Right lung (tissue), 10 donors: ENCODE measurements at places on chromosomes 6 and 20. TPM values are rescaled to one million over a fixed set of nuclear protein-coding genes. Genes with fewer than 3 reads are reported as not detected.

ANKEF1 gene
- 7.5 TPM for polyA plus RNA-seq

LINC00237 gene
- polyA plus RNA-seq, result not detected

SLC52A3 gene
- 0.54 TPM for polyA plus RNA-seq

GRM1 gene
- polyA plus RNA-seq, result 0.04 TPM

RING1 gene
- 48.2 TPM for polyA plus RNA-seq
